ENCODE measurements at places on chromosomes 5 and 9.

DNA sequence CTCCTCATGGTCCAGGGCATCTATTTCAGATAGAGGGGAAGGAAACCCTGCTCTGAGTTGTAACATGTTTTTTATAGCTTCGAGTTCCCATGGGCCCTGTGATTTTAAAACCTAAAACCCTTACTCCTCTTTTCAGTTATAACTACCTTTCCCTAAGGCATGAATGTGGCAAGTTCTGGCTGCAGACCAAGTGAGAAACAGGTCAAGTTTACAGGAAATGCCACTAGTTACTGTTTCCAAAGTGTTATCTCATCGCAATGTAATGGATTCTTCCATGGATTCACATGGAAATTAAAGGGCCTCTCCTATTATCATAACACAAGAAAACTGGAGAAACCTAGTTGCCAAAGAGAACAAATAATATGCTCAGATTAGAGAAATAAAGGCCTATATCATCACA lies 574.5 kb upstream of the GRAMD2B start:
- no peak for DNase-seq

DNA sequence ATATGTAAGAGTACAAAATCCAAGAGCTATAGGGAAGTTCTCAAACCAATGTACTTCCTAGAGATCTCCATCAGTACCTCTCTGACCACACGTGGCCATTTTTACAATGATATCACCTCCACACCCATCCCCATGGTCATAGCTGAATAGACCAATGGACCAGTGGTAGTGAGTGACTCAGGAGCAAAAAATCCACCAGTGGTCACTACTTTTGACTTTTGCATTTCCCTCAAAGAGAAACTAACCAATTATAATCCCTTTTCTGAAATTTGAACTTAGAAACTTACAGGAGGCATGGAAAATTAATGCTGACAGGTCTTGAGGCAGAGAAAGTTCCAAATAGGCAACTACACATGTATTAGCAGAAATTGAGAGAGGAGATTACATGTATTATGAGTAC lies 238.4 kb downstream of the TRPM3 start:
- no peak for DNase-seq

GRCh38 chr5:8123559-8123958 lies 254.6 kb downstream of the MTRR start:
- no peak for DNase-seq

GRCh38 chr9:102700936-102701335 lies 294.2 kb upstream of the CYLC2 start:
- DNase-seq, result no peak

GRCh38 chr5:146059460-146060220 lies 45.7 kb downstream of the PLAC8L1 start:
- no peak for DNase-seq

- DNase-seq, result no peak
Measured at GRCh38 chr5:180381428-180381827, 28.3 kb upstream of the GFPT2 start.

DNA sequence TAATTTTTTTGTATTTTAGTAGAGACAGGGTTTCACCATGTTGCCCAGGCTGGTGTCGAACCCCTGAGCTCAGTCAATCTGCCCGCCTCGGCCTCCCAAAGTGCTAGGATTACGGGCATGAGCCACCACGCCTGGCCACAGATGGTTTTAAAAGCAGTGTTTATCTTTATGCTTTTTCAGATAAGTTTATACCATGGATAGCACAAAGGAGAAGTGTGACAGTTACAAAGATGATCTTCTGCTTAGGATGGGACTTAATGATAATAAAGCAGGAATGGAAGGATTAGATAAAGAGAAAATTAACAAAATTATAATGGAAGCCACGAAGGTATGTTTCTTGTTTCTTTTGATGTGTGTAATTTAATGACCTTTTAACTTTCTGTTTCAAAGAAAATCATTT lies 35.1 kb downstream of the POLK start:
- no peak for DNase-seq

DNA sequence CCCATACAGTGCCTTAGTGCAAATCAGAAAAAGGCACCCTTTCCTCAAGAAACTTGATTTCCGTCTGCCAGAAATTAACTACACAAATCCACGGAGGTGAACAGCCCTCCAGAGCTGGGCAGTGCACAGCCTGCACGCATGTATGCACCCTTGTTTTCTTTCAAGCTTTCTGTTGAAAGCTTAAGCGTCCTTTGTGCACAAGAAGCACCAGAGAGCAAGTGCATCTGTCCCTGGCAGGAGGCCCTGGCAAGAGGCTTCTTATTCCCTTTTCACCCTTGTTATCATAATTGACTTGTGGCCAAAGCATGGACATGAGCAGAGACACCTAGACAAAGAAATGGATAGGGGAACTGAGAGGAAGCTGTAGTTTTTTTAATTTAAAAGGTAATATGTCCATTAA lies 47.4 kb upstream of the ATG10 start:
- DNase-seq, result no peak

- no peak for DNase-seq
Measured at GRCh38 chr9:99162759-99163364, 57.9 kb downstream of the TGFBR1 start.

DNA sequence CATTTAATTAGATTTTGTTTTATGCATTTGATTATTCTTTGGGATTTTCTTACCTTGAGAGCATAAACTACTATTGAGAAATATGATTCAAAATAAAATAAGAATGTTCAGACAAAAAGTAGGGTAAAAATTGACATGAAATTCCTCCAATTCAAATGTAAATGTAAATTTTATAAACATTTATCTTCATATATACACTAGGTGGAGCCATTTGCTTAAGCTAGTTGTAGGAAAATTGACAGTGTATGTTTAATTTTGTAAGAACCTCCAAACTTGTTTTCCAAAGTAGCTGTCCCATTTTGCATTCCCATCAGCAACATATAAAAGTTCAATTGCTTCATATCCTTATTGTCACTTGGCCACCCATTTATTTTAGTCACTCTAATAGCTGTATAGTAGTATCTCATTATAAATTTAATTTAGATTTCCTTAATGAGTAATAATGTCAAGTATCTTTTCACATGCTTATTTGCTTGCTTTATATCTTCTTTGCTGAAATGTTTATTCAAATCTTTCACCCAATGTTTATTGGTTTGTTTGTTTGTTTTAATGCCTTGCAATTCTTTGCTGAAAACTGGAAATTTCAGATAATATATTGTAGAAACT lies 37.6 kb upstream of the SLCO6A1 start:
- DNase-seq, result no peak

- DNase-seq, result no peak
Measured at GRCh38 chr5:105617436-105618215, 2053.1 kb downstream of the EFNA5 start.

- no peak for DNase-seq
Measured at GRCh38 chr9:102832814-102833213, 162.3 kb upstream of the CYLC2 start.

DNA sequence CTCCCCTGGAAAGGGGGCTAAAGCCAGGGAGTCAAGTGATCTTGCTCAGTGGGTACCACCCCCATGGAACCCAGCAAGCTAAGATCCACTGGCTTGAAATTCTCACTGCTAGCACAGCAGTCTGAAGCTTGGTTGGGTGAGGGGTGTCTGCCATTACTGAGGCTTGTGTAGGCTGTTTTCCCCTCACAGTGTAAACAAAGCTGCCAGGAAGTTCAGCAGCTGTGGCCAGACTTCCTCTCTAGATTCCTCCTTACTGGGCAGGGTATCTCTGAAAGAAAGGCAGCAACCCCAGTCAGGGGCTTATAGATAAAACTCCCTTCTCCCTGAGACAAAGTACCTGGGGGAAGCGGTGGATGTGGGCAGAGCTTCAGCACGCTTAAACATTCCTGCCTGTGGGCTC lies 17.1 kb upstream of the EPB41L4A start:
- no peak for DNase-seq

DNA sequence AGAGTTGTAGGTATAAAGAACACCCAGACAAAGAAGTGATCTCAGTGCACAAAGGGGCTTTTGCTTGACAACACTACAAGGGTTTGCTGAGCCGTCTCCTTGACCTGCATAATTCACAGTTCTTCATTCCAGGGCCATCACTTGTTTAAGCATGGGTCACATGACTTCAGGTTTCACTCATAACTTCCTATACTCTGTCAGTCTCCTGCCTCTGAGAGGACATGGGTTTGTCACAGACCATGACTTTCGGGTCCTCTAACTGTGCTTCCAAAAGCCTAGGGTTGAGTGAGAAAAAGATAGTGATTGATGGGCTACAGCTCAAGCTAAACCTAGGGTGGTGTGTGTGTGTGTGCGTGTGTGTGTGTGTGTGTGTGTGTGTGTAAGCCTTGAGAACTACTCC lies 166.4 kb downstream of the CDH6 start:
- no peak for DNase-seq

- DNase-seq, result no peak
Measured at GRCh38 chr5:128146671-128147070, 63.1 kb downstream of the SLC12A2 start.

- DNase-seq, result no peak
Measured at GRCh38 chr5:65892801-65893200, 33.6 kb upstream of the ERBIN start.

All from prostate gland (tissue), 2 donors.